ENCODE measurements at places on chromosomes 1 and 21.

GRCh38 chr1:175978926-175979325, 228.2 kb downstream of the COP1 start:
- DNase-seq = no peak

DNA sequence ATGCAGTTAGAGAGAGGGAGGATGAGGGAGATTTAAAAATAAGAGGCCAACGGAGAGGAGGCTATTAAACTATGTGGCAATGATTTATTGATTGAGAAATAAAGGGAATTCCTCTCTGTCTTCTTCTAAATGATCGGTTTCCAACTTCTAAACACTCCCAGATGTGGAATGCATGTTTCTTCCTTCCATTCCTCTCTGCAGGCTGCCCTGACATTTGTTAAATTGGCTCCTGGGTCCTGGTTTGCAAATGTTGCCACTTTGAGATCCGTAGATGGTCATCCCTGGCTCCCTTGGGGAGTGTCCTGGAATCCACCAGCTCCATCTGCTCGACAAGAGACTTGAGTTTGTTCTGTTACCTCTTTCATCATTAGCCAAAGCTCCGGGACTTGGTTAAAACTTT, 10.3 kb upstream of the C1orf198 start:
- DNase-seq = no peak

DNA sequence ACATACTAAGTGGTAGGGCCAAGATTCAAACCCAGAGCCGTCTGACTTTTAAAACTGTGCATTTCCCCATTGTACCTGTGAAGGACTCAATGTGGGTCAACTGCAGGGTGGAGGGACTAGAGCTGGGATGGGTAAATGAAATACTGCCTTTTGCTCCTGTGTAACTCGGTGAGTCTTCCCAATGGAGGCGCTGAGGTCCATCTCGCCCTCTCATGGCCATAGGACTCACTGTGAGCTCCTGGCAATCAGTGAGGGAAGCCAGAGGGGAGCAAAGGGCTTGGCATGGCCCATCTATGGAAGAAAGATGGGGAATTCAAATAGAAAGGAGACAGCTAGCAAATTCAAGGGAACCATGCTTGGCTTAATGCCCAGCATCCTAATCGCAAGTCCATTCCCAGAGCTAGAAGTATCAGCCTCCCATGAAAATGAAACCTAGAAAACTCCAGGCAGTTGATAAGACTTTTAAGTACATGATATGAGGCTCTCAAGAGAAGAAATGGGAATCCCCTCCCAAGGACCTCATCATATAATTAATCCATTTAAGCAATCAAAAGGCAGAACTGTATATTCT, 25.4 kb upstream of the CGN start:
- DNase-seq = no peak

GRCh38 chr1:99979091-99979490, 9.3 kb downstream of the SLC35A3 start:
- DNase-seq = no peak

GRCh38 chr21:26914557-26914956, 52.3 kb downstream of the ADAMTS5 start:
- no peak for DNase-seq

GRCh38 chr1:62908168-62908695, 124.3 kb downstream of the ATG4C start:
- peak; percentile 24 for DNase-seq

GRCh38 chr1:64842224-64842623, 97.3 kb downstream of the RAVER2 start:
- DNase-seq = no peak

DNA sequence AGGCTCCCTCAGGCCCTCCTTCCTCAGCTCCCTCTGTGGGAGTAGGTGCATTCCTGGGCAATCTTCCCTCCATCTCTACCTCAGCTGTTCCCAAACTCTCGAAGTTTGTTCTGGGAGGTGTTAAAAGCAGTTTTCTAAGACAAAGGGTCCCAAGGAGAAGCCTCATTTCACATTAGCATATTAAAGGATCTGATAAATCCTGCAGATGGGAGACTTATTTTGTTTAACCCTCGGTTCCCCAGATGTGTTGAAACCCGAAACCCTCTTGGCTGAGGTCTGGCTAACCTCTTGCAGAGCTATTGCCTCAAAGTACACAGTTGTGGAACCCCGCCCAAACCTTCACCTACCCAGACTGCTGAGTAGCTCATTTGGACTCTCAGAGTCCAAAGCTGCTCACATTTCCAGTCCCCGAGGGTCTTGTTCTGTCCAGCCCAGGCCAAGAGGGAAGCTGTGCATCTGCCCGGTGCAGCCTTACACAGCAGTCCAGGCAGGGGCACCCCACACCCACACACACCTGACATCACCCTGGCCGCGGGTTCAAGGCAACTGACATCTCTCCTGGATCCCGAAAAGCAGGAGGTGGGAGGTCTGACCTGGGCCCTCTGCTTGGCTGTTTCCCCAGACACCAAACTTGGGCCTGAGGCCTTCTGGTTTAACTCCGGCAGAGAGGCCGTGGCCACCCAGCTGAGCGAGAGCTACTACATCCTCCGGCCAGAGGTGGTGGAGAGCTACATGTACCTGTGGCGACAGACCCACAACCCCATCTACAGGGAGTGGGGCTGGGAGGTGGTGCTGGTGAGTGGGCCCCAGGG, 19.5 kb upstream of the SELENON start:
- no peak for DNase-seq

- DNase-seq = peak; percentile 64
These were observed 35.7 kb upstream of the CNN3 start for GRCh38 chr1:94962409-94963265.

DNA sequence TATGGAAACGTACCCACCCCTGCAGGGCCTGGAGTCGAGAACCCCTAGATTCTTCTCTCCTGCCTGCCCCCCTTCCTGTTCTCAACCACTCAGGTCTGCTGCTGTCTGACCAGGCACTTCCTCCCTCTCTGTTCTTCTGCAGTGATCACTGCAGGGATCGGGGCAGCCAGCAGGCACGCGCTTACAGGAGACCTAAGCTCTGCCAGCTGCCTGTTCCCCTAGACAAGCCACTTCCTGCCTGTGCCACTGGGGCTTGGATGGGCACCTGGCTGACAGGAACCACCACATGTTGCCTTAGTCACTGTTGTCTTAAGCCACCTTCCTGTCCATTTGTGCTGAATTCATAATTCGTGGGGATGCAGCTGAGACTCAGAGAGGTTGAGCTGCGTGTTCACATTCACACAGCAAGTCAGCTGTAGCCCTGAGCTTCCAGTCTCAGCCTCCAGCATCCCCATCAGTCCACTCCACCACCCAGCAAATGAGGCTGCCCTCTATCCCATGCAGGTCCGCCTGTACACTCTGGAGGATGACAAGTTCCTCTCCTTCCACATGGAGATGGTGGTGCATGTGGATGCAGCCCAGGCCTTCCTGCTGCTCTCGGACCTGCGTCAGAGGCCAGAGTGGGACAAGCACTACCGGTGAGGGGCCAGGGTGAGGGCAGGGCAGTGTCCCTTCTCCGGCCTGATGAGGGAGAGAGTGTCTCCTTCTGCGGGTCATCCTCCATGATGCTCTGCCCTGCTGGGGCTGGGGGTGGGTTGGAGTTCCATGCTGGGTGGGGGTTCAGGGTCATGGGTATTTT, 18.6 kb downstream of the FAM151A start:
- DNase-seq = peak; percentile 14

- no peak for DNase-seq
These were observed 73.4 kb downstream of the SCCPDH start for GRCh38 chr1:246797597-246797996.

GRCh38 chr1:43466403-43466802, 12.7 kb upstream of the HYI start:
- DNase-seq = no peak

GRCh38 chr1:167701510-167701909, 20.3 kb upstream of the MPZL1 start:
- no peak for DNase-seq

- DNase-seq = no peak
These were observed 50.2 kb downstream of the GADD45A start for GRCh38 chr1:67735206-67735605.

DNA sequence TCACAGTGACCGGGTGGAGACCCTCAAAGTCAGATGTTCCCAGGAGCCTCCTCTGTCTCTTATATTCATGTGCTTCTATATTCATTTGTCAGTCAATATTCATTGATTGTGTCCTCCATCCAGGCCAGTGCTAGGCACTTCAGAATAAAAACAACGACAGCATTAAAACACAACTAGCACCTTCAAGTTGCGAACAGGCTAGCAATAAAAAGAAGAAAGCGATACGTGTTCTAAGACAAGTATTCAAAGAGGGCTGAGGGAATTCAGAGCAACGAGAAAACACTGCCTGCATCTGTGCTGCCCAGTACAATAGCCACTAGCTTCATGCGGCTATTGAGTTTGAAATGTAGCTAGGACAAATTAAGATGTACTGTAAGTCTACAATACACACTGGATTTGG, 138.0 kb downstream of the PLXNA2 start:
- DNase-seq = no peak

DNA sequence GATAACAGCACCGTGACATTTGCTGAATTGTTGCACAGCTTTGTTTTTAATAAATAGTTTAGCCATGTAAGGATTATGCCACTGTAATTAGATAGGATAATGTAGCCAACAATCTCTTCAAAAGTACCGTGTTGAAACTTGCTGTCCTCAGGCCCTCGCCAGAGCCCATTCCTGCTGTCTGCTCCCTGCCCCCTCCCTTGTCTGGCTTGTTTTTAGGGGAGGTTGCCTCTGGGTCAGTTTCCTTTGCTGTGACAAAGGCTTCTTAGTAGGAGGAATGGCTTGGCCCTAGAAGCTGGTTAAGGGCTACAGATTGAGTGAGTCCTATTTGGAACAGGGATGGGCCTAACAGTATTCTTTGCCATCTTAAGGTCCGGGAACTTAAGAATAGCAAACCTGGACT, 107.9 kb downstream of the LMO4 start:
- no peak for DNase-seq

GRCh38 chr1:200153277-200154055, 126.0 kb downstream of the NR5A2 start:
- peak; percentile 35 for DNase-seq

DNA sequence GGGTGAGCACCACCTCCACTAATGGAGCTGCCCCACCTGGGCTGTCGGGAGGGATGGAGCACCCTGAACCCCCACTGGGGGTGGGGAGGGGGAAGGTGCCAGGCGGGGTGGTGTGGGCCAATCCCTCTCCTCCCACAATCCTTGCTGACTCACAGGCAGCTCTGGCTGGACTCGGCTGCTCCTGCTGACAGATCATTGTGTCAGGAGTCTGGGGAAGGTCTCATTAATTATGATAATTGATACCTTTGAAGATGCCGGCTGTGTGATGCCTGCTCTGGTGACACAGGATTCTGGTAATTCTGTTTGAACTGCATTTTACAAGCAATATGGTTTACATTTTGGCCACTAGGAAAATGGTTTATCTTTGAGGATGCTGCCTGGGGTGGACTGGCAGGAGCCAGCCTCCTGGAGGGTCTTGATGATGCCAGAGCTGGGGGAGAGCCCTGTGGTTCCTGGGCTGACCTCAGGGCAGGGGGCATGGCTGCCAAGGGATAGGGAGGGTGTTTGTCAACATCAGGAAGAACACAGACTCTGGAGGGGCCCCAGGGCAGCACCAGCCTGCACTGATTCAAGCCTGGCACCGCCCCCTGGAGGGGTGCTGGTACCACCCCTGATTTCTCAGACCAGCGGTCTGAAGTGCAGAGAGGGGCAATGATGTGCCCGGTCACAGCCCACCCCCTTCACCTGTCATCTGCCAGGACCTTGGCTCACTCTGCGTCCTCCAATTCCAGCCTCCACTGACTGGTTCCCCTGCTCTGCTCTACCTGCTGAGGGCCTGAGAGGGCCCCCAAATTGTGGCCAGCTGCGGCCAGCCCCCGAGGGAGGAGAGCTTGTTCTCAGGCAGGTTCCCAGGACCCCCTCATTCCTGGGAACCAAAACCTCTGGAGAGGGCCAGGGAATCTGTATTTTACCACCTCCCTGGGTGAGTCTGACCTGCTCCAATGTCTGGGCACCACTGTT, 338.8 kb downstream of the MATN1 start:
- DNase-seq = no peak

DNA sequence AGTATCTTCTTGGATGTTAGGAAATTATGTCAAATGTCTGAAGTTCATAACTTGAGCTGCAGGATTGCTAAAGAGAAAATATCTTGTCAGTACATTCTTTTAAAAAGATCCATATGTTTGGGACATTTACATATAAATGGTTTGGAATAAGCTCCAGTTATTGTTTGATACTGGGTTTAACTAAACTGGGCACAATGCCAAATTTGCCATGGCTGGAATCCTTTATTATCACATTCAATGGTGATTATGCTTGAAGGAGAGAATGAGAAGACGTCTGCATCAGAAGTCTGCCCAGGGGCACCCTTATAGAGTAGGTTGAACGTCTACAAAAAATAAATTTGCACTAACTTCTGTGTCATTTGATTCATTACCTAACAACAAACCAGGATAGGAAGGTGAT, 652.5 kb downstream of the AMY1C start:
- DNase-seq = no peak

DNA sequence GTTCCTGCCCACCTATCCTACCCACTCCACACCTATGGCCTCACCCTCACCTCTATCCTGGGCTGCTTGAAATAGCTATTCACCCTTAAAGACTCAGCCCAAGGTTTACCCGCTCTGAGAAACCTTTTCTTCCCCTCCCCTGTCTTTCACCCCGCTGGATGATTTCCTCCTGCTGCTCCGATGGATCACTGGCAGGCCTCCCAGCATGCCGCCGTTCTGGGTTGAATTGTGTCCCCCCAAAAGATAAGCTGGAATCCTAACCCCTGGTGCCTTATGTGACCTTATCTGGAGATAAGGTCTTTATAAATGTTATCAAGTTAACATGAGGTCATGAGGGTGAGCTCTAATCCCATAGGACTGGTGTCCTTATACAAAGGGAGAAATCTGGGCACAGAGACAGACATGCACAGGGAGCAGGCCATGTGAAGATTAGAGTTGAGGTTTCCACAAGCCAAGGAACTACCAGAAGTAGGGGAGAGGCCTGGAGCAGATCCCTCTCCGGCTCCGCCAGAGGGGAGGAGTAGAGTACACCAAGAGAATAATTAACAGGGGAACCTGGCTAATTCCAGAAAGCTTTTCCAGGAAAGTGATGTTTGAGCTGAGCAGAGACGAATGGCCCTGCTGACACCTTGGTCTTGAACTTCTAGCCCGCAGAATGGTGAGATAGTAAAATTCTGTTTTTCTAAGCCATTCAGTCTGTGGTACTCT, 110.0 kb upstream of the SERBP1 start:
- no peak for DNase-seq

DNA sequence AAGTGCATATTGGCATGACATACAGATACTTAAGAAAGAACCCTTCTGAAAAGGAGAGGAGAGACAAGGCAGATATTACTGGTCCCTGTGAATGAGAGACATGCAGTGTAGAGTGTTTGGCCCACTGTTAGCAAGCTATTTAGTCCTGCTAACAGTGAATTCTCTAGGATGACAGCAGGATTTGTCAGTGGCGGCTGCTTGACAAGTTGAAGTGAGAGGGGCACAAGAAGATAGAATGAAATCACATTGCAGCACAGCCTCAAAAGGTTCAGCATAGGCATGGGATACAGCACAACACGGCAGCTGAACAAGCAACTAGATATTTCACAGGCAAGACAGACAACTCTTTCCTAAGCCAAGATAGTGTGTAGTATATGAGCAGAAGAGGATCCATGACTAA, 407.9 kb downstream of the PLA2G4A start:
- DNase-seq = no peak

GRCh38 chr1:86542631-86543030, 4.2 kb upstream of the CLCA4 start:
- no peak for DNase-seq

GRCh38 chr1:50522691-50523342, 99.6 kb upstream of the DMRTA2 start:
- no peak for DNase-seq

GRCh38 chr1:89739013-89739843, 81.6 kb upstream of the LRRC8D start:
- DNase-seq = no peak
